IPS DF 19.7 (cell line): ENCODE measurements at places on chromosomes 2 and 18.

- no peak for DNase-seq
These were observed 980 bp upstream of the SPTBN1 start for GRCh38 chr2:54455131-54455562.

DNA sequence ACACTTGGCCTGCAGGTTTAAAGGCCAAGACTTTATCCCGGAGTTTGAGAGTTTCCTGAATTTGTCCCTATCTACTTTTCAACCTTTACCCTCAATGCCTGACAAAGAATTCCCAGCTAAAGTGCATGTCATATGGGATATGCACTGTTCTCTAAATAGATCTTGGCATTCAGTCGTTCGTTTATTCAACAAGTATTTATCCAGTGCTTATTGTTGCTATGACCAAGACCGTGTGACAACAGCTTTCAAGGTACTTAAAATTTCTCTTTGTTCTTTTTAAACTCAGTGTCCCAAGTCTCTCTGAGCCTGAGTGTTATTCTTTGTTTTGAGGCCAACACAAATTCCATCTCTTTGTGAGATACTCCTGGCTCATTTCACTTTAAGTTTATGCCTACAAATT lies 133.4 kb downstream of the RGPD3 start:
- DNase-seq: no peak

DNA sequence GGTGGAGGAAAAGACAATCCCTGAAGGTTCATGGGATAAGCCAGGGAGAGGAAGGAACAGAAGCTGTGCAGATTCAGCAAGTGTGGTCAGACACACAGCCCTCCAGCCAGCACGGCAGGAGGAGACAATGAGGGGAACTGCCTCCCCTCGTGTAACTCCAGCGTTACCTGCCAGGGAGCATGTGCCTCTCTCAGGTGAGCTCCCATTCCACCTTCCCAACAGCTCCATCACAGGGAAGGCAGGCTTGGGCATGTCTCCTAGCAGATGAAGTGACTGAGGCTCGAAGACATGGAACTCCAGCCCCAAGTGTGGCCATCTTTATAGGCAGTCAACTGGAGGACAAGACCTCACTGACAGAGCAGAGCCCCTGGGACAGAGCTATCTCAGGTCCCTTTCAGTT lies 47.4 kb downstream of the ZBTB7C start:
- no peak for DNase-seq

DNA sequence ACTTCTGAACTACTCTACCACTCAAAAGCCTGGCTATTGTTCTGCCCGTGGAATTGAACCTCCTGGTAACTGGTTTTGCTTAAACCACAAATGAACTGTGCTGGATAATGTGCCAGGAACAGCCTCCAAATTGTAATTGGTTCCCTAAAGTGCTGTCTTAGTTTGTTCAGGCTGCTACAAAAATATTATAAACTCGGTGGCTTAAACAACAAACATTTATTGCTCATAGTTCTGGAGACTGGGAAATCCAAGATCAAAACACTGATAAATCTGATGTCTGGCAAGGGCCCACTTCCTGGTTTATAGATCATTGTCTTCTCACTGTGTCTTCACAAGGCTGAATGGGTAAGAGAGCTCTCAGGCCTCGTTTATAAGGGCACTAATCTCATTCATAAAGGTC lies 149.2 kb upstream of the NCKAP5 start:
- DNase-seq: no peak
